Activated naive CD4-positive, alpha-beta T cell (primary cell): ENCODE measurements at places on chromosomes 7 and 10.

- no peak for DNase-seq
Observed at GRCh38 chr7:74428023-74428422, 25.7 kb upstream of the GTF2IRD1 start.

GRCh38 chr10:89664203-89664602, 19.2 kb upstream of the PANK1 start:
- DNase-seq = no peak

- no peak for DNase-seq
Observed at GRCh38 chr10:23864631-23865147, 344.2 kb upstream of the KIAA1217 start.

DNA sequence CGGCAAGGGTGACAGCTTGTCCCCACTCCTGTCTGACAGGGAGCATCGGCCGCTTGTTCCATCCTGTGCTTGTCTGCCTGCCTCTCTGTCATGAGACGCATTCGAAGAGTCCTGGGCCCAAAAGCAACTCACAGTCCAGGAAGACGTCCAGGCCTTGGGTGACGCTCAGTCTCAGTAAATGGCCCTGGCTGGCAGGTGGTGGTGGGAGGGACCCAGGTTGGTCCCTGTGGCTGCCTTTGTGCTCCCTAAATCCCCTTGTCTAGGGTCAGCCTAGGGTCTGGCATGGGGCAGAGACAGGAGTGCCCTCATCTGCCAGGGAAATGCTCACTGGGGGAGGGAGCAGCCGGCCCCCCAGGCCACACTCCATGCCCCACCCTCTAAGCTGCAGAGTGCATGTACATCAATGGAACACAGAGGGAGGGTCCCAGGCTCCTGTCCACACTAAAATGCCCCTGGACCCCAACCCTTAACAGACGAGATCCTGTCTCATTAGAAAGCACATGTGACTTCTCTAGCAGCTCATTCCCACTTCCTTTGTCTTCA, 295.2 kb upstream of the ZNF32 start:
- no peak for DNase-seq
